Erythroblast (primary cell): ENCODE measurements at places on chromosomes 7 and 10.

DNA sequence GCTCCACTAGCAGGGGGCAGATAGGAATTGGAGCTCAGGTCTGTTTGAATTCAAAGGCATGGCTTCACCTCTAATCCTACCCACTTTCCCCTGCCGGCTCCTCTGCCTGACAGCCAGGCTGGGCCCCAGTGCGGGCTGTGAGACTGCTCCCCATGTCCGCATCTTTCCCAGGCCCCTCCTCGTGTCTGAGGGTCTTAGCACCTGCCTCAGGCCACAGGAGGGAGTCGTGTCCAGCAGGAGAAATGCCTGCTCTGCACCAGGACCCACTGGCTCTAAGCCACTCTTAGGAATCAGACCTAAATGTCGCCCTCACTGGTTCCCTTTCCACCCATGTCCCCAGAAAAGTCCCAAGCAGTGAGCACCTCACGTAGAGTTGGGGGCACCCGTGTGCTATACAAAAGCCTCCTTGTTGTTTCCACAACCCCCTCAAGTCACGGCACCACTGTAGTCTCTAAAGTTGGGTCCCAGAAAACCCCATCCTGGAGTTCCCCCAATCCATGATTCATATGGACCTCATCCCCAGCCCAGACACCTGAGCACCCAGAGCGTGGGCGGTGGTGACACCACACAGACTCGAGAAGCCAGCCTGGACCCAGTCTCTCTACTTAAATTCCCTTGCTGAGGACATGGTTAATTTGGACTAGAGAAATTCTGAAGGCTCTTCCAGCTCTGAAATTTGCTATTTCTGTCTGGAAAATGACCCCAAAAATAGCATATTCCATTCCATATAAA lies 466.4 kb upstream of the ZMIZ1 start:
- DNase-seq: no peak

- no peak for DNase-seq
These were observed 35.0 kb upstream of the ELMO1 start for GRCh38 chr7:37483627-37484026.

DNA sequence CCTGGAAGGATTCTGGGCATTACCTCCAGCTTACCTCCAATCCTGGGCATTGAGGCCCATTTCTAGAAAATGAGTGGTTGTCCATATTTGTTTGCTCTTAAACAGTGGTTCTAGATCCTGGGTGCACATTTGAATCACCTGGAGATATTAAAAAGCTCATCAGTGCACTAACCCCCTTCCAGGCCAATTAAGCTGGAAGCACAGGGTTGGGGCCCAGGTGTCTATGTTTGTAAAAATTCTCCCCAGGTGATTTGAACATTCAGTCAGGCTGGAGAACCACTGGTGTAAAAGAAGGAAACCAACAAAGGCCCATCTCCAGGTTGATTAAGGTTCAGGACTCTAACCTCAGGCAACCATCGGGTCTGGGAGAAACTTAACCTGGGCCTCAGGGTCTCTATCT lies 102.6 kb upstream of the NANOS1 start:
- no peak for DNase-seq

GRCh38 chr7:158289761-158290523 lies 297.7 kb downstream of the PTPRN2 start:
- DNase-seq: no peak

DNA sequence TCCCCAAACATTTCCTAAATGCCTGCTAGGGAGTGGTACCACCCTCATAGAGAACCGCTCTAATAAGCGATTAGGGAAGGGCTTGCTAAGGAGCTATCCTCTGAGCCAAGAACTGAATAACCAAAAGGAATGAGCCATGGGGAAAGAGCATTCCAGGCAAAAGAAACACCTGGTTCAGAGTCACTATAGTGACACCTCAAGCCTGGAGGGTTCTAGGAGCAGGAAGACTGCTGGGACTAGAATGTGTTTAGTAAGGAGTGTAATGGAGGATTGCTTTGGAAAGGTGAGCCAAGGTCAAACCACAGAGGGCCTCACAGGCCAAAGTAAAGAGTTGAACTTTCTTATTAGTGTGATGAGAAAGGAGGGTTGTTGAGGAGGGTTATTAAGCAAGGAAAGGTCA lies 38.7 kb upstream of the NRBF2 start:
- no peak for DNase-seq

DNA sequence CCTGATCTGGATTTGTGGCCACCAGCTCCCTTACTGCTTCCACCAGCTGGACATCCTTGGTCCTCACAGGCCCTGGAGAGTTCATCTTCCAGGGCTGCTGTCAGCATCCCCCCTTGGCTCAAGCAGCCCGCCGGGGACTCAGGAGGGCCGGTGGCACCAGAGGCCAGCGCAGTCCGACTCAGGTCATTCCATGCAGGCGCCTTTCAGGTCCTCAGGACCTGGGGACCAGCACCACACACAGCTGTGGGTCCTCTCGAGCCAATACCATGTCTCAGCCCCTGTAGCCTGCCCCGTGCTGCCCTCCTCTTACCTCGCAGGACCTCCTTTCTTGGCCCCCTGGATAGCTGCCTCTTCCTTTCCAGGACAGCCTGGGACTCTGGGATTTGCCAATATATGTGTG lies 145.5 kb downstream of the BMS1 start:
- no peak for DNase-seq

- DNase-seq: no peak
These were observed 22.5 kb downstream of the DRGX start for GRCh38 chr10:49373361-49373760.

DNA sequence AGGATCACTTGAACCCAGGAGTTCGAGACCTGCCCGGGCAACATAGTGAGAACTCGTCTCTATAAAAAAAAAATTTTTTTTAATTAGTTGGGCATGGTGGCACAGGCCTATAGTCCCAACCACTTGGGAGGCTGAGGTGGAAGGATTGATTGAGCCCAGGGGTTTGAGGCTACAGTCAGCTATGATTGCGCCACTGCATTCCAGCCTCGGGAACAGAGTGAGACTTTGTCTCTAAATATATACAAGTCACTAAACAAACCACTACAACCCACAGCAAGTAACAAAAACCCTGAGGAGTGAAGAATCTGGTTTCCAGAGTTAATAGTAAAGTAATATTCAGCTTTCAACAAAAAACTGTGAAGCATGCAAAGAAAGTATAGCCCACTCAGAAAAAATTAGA lies 32.7 kb upstream of the HHEX start:
- DNase-seq: no peak

- peak; percentile 73 for DNase-seq
These were observed 901 bp upstream of the CCNY start for GRCh38 chr10:35335133-35336083.

DNA sequence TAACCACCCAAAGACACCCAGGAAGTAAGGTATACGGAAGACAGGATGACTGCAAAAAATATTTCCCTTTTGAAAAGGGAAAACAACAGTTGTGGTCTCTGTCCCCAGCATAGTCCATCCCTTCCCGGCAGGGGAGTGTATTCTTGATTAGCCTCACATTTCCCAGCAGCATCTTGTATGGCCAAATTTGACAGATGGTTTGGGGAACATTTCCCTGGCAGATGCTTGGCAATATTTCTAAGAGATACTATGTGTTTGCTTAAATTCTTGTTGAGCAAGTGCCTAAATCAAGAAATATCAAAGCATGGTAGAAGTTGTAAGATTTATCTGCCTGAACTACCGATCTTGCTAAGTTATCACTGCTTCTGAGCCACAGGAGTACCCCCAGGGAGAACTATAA lies 56.9 kb upstream of the TPK1 start:
- DNase-seq: no peak

DNA sequence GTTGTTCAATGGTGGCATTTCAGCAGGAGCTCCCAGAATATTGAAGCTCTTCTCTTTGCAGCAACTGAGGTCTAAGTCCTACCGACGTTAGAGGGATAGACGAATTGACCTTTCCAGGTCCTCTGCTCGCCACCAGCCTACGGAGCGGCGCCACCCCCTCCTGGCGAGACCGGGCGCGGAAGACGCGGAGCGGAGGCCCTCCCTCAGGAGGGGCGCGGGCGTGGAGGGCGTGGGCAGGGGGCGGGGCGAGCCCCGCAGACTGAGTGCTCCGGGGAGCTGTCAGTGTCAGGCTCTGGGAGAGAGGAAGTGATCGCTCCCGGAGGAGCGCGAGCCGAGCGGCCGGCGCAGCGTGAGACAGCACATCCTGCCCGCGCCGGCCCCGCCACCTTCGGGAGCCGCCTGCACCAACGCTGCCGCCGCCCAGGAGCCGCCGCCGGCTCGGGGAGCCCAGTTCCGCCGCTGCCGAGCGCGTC lies at the start of gene DYNC1I1:
DYNC1I1 (plus strand) TSS at position 257 of the 473 bp plus-strand sequence. CDS start 32,176 bp downstream, outside the sequence.
- peak; percentile 39 for DNase-seq

DNA sequence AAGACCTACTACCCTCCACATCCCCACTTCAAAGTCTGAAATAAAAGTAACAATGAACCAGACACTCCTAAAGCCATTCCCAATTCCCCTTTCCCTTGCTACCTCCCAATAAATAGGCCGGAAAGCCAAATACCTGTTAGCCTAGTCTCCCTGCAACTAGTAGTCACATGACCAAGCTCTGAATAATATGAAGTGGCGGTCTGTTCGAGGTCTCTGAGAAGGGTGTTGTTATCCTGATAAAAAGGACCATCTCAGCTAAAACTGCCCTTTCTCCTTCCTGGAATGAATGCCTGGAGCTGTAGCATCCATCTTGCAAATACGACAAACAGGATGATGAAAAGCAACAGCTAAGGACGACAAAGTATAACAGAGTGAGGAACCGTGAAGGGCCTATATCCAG lies 6.0 kb downstream of the KIF5B start:
- DNase-seq: no peak

- DNase-seq: no peak
These were observed 503.8 kb downstream of the TCERG1L start for GRCh38 chr10:130807721-130808120.

DNA sequence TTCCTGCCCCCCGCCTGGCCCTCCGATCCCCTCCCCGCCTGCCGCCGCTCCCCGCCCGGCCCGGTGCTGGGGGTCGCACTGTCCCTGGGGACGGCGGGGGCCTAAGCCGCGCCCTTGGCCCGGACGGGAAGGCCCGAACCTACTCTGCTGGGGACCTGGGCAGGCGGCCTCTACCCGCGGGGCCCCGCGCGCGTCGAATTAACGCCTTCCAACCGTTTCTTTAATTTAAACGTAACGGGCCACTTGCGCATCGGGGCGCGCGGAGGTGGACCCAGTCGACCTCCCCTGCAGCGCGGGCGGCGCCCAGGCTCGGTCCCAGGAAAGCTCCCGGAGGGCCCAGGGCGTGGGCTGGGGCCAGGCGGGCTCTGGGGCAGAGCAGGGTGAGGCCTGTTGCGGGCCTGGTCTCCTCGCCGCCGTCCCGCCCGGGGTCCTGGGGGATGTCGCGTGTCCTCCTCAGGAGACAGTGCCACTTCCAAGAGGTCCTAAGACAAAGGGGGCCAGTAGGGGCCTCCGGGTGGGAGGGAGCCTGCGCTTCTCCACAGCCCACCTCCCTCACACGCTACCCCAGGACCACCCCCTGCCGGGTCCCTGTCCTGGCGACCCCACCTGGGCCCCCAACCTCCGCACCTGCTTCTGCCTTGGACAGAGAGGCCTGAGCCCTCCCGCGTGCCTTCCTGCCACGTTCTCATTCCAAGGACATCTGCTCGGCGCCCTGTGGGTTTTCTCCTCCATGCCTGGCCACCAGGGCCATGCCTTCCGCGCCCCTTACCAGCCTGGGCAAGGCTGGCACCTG lies 658 bp upstream of the PTPRN2 start:
- no peak for DNase-seq

DNA sequence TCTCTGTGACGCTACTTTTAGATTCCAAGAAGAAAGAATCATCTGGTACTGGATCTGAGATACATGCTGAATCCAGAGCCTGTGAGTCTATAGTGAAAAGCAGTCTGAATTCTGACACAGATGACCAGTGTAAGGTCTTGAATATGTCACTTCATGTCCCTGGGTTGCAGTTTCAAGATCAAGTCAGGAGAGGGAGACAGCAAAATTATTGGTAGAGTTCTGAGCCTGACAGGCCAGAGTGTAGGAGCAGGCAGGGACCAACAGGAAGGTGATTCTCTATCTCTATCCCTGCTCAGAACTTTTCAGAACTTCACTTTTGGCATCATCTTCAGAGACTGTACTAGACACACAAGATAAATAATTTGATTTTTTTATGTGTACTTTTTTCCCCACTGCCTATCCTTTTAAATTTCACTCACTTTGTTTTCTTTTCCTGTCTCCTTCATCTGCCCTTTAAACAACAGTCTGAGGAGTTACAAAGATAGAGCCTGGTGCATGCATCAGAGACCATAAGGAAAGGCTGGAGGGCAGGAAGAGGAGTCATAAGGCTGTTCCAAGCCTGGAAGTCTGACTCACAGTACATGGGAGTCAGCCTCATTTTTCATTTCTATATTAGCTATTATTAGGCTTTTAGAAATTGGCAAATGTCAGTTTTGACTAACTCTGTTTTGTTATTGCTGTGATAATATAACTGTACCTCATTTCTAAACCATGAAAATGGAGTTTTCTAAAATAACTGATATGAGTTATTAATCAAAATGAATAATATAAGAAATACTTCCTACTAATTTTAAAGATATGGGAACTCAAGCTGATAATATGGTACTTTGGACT lies 120.2 kb upstream of the TMEM229A start:
- no peak for DNase-seq

DNA sequence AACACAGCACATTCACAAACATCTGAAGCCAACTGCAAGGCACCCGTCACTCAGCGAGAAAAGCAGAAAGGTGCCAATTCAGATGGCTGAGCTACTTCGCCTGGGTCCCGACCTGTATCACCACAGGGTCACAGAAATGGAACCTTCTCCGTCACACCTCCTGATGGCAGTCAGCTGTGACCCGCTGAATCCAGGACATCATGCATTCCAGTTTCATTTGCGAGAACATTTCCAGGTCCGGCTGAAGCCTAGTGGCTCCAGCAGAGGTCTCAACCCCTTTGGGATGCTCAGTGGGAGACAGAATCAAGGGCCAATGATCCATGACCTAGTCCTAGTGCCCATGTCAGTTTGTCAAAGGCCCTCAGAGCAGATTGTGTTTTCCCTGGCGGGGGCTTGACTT lies 193.6 kb upstream of the KLF14 start:
- no peak for DNase-seq

GRCh38 chr10:123582084-123582989 lies 83.8 kb upstream of the GPR26 start:
- peak; percentile 72 for DNase-seq

GRCh38 chr7:137485818-137486217 lies 142.3 kb upstream of the PTN start:
- no peak for DNase-seq

GRCh38 chr7:32070406-32071360 lies at the start of gene PDE1C:
Gene PDE1C (minus strand): TSS chr7:32070407.
- no peak for DNase-seq

GRCh38 chr7:102260856-102261255 lies 25.8 kb upstream of the SH2B2 start:
- no peak for DNase-seq

DNA sequence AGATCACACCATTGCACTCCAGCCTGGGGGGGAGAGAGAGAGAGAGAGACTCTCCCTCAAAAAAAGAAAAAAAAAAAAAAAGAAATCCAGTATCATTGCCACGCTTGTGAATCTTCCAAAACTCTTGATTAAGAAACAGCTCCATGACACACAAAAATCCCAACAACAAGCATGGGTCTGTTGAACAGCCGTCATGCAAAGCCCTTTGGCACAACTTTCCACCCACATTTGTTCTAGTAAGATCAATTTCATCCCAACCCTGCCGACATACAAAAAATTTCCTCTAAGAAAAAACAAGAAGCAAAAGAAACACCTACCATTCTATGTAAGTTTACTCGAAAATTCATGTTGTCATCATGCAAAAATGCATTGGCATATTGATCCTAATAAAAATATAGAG lies 62.8 kb downstream of the ARMH3 start:
- DNase-seq: no peak

- no peak for DNase-seq
These were observed 631 bp downstream of the RTKN2 start for GRCh38 chr10:62268027-62268398.

- peak; percentile 61 for DNase-seq
These were observed 2.8 kb upstream of the LZTS2 start for GRCh38 chr10:100996678-100997359.
